SK-N-DZ (cell line): ENCODE measurements at places on chromosomes 12 and 14.

DNA sequence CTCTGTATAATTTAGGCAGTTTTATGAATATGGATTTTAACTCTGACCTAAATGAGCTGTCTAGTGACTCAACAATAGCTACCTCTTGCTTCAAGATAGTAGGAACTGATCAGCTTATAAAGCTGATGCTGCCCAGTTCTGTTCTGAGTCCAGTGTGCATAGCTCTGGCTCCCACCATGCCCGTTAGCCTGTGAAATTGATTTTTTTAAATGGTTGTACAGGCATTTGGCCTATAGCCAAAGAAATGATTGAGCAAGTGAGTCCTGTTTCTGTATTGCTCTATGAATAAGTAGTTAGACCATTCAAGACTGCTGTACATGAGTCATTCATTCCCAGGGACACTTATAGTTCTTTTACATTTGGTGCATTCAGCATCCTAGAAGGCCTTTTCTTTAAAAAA, 36.4 kb downstream of the SAMD4A start:
- DNase-seq, result no peak

GRCh38 chr12:124928912-124929530, 14.6 kb upstream of the UBC start:
- no peak for DNase-seq

DNA sequence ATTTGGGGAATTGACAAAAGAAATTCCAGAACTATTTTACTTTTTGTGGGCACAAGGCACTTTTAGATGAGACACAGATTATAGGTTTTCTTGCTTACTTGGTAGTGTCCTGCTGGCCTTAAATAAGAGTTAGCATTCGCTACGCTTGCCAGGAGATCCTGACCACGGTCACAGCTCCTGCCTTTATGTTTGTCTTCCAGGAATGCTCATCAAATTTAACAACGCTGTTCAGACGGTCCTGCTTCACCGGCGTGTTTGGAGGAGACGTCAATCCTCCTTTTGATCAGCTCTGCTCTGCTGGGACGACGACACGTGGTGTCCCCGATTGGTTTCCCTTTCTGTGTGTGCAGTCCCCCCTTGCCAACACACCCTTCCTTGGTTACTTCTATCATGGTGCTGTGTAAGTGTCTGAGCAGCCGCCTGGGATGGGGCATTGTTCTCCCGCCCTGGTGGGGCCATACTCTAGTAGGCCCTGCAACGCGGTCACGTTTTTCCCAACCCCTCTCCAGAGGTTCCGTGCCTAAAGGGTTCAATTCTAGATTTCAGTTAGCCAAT, 15.8 kb downstream of the TCTN2 start:
- no peak for DNase-seq

DNA sequence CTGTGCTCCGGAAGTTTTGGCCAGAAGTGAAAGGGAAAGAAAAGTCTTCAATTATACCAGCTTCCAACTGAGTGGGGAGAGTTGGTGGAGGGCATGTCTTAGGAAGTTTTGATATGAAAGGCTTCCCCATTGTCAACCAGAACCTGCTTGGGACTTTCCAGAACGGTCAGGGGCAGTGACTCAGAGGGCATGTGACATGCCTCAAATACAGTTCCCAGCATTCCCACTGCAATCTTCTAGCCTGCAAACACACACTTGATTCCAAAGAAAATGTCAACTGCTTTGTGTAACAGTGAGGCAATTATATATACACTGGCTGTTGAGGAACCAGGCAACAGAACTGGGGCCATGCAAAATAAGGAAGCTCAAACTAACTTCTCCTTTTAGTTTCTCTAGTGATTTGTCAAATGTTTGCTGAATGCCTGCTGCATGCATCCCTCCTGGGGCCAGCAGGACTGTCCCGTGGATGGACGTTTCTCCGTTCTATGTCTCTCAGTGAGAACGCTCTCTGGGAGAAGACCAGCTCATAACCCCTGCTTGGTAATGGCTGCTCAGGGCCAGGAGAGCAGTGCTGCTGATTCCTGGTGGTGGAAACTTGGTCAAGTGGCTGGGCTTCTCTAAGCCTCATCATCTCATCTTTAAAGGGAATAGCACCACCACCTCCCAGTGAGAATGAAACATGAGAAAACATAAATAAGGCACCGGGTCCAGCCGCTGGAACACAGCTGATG, 18.3 kb downstream of the SLC25A47 start:
- no peak for DNase-seq

DNA sequence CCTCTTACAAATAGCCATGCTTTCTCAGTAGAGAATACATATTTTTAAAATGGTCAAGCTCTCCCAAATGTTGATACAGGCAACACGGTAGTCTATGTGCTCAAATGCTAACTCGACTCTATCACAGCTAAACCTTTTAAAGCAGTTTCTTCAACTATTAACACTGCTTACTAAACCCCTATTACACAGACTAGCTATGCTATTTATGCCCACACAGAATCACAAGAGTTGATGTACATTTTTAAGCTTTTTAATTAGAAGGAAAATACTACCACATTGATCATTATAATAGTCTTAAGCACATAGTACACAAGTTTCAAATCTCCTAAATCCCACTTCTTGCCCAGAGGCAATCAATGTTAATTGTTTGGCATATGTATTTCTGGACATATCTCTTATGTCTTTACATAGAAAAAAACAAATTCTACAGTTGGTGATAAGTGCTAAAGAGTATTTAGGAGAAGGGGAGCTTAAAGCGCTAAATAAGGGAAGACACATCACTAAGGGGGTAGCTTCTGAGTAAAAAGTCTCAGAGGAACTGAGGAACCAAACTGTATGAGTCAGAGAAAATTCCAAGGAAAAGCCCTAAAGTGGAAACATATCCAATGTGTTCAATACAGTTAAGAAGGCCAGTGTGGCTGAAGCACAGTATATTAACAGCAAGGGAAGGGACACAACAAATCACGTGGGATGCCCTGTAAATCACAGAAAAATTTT, 13.7 kb downstream of the HNRNPC start:
- no peak for DNase-seq
